Progenitor cell of endocrine pancreas (in vitro differentiated cells): ENCODE measurements at places on chromosomes 4 and X. TPM values are rescaled to one million over a fixed set of nuclear protein-coding genes. Genes with fewer than 3 reads are reported as not detected.

The HTT gene
- total RNA-seq = 82.8 and 89.4 TPM in 2 replicates

The CXCL1 gene
- total RNA-seq = 2.7 and 3.6 TPM in 2 replicates

The TLR8 gene
- not detected in 2 replicates for total RNA-seq

The DUSP21 gene
- not detected in 2 replicates for total RNA-seq

The COMMD8 gene
- total RNA-seq = 19.8 and 20.8 TPM in 2 replicates

DNA sequence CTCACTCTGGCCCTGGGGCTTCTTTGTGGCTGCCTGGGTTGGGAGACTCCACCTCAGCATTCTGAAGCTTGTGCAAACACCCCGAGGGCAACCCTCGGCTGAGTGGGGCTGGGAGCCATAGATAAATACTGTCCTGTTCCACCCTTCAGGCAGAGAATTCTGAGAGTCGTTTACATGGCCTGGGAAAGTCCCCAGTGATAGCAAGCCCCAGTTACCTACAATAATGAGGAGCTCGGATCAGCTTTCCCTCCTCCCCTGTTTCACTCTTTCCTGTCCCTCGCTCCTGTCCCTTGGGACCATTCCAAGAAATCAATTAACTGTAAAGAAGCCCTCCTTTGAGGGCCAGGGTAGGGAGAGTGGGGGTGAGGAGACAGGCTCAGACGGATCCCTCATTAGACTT, 31.6 kb upstream of the DDX3X start:
- DNase-seq = no peak

DNA sequence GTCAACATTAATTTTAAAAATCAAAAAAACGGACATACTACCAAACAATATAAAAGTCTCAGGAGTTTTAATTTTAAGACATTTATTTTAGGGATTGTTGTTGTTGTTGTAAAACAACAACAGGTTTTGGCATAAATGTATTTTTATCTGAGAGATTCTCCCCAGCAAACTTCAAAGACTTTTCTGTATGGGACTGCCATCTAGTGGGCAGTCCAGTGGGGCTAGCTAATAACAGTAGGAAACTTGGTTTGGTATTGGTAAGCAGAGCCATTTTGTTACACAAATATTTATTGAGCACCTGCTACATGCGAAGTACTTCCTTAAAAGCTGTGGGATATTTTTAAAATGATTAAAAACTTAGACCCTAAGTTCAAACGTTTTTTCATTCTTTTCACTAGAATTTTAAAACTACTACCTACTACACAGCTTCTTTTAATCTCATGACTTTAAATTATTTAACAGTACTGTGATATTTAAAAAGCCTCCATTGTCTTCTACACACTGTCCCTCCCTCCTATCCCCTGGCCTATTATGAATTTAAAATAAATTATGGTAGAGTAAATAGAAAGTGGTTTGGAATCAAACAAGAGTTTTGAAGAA, 1028.4 kb upstream of the INTU start:
- DNase-seq = no peak

The P2RY8 gene
- total RNA-seq = not detected in 2 replicates

DNA sequence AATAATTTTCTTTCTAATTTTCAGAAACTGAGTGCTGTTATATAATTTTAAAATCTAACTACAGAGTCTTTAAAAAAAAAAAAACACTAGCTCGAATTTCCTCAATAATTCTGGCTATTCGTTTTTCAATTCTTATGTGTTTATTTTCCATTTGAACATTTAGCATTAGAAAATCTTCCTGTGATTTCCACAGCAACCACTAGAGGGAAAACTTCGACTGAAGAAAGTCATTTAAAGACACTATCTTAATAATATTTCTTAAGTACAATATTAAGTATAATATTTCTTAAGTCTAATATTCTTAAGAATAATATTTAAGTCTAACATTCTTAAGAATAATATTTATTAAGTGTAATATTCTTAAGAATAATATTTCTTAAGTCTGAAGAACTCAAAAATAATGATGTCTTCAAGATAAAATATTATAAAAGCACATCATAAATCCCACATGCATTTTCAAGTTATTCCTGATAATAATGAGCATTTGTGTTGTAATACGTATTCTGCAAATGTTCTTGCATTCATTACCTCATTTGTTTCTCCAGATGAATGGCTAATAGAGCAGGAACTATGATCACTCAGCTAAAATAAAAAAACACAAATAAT, 118.4 kb upstream of the WDR17 start:
- no peak for DNase-seq

DNA sequence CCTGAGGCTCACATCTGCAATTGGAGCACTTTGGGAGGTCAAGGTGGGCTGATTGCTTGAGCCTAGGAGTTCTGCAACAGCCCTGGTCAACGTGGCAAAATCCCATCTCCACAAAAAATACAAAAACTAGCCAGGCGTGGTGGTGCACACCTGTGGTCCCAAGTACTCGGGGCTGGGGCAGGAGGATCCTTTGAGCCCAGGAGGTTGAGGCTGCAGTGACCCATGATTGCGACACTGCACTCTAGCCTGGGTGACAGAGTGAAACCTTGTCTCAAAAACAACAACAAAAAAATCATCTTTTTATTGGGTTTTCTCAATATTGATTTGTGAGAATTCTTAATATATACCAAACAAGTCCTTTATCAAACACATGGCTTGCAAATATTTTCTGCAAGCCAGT, 64.9 kb downstream of the ANKRD17 start:
- no peak for DNase-seq

DNA sequence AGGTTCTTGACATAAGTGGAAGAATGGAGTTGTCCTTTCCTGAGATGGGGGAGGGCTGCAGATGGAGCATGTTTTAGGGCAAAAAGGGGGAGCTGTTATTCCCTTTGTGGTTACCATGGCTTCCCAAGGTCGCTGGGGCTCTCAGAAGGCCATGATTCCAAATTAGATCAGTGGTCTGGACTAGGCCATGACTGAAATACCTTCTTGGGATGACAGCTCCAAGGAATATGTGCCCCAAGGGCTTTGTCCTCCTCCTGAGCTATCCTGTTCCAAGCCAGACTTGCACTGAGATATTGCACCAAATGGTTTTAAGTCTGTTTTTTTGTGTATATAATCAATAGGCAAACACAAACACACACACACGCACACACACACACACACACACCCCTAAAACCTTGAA, 3.0 kb upstream of the RBPJ start:
- DNase-seq = no peak

The ASB12 gene
- total RNA-seq = 0.22 and 0.47 TPM in 2 replicates

DNA sequence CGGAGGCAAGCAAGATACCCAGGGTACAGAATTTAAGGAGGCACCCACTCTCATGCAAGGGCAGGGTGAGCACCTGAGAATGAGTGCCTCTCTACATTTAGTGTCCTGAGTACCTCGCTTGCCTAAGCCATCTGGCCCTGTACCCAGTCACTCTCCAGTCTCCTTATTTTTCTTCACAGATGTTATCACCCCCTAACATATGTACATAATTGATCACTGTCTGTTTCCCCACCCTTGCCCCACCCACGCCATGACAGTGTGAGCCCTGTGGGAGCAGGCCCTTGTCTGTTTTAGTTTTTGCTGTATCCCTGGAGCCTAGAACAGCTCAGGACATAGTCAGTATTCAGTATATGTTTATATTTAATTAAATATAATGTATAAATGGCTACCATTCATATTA, 113.6 kb downstream of the SPRY1 start:
- DNase-seq = no peak

The CFAP47 gene
- 1.5 and 1.7 TPM in 2 replicates for total RNA-seq

The RAB9B gene
- total RNA-seq = 2.4 and 2.8 TPM in 2 replicates

GRCh38 chr4:146329050-146329716, 114.8 kb downstream of the REELD1 start:
- DNase-seq = no peak

The DCAF12L2 gene
- 1.1 and 1.3 TPM in 2 replicates for total RNA-seq

- no peak for DNase-seq
These were observed 6.3 kb downstream of the UBA6 start for GRCh38 chr4:67694662-67695061.

- no peak for DNase-seq
These were observed 61.5 kb downstream of the CORIN start for GRCh38 chr4:47776353-47776752.

DNA sequence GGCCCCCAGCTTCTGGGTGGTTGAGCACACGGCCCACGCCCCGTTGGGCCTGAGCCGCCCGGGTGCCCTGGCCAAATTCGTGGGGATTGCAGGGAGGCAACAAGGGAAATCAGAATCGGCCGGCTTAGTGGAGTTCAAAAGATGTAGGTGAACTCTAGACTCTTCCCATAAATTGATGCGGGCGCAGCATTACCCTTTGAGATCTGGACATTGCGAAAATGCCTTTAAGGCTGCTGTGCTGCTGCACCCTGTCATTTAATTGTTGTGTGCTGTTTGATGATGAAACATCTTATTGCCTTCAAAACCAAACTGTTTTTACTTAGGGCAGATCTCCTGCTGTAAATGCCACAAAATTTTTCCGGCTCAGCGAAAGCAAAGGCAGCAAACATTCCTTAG, 409 bp upstream of the MPP1 start:
- DNase-seq = no peak
